ENCODE measurements at places on chromosomes 1 and 21.

GRCh38 chr1:157104598-157105293, 5.1 kb upstream of the ETV3L start:
- no peak for DNase-seq

GRCh38 chr1:107138767-107139445, 1.9 kb upstream of the NTNG1 start:
- no peak for DNase-seq

DNA sequence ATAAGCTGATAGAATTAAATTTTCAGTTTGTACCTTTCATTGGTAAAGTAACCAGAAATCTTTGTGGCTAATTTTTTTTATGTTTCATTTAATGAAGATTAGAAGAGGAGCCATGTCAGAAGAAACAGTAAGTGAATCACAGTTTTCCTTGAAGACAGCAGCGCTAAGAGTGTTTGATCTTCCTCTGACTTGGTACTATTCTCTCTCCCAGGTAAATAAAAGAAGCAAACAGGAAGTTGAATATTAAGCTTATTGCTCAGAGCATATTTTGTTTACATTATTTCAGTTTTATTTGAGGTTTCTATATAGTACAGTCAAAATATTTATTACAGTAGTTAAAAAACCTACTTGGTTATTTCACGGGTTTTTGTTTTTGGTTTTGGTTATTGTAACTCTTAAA, 3.7 kb downstream of the MIGA1 start:
- DNase-seq = no peak

- no peak for DNase-seq
Observed at GRCh38 chr1:201905234-201905890, 16.7 kb downstream of the SHISA4 start.

DNA sequence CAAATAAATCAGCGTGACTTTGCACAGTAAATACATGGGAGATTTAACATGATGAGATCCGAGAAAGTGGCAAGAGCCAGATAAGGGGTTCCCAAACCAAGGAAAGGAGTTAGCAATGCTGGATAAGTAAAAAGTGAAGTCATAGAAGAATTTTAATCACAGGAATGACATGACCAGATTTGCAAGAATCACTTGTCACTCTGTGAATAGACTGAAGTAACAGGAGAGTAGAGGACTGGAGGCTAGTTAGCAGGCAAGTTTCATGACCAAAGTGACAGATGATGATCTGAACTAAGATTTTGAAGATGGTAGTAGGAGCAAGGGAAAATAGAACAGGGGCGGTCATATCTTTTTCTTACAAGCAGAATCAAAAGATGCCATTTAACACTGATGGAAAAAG, 8.4 kb downstream of the CFH start:
- DNase-seq = no peak

GRCh38 chr1:7557301-7557891, 213.7 kb upstream of the VAMP3 start:
- no peak for DNase-seq

DNA sequence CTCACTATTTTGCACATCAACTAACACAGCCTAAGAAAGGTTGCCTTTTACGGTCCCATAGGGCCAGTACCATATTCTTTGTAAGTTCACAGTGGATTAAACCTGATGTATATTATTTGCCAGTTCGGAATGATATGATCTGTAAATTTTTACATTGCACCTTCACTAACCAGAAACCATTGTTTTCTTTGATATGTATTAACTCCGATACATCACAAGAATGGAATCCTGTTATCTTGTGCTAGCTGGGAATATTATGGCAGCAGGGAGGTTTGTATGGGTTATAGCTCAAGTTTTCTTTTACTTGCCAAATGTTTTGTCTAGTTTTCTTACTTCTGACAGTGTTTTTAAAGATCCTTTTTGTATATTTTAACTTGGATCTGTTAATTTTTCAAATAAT, 51.4 kb upstream of the S1PR1 start:
- DNase-seq = no peak

DNA sequence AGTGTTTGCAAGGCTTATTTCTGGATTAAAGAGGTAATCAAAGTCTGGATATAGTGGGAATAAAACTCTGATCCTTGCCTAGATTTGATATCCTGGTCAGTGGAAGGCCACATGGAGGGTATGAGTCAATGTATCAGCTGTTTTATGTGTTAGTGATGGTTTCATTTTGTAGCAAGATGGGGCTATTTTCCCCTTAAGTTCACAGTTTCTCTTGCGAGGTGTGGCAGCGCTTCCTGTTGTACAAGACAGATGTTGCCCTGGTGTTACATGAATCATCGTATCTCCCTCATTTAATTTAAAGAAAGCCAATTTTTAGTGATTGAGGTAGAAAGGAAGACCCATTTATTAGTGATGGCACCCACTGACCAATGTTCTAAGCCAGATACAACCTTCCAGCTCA, 220.2 kb downstream of the DUSP10 start:
- no peak for DNase-seq

GRCh38 chr1:20187813-20188454, 1.6 kb upstream of the PLA2G2C start:
- no peak for DNase-seq

- DNase-seq = no peak
Observed at GRCh38 chr21:31725202-31725839, 6.6 kb downstream of the SCAF4 start.

Data from stimulated activated CD8-positive, alpha-beta memory T cell treated with anti-CD3 and anti-CD28 coated beads, Interleukin-15, amount 100 ng/mL, for 1 hour (primary cell).